ENCODE measurements at places on chromosomes 12 and 14. TPM values are rescaled to one million over a fixed set of nuclear protein-coding genes. Genes with fewer than 3 reads are reported as not detected.

The CLEC14A gene
- total RNA-seq = 28.8 TPM

The TSHR gene
- total RNA-seq = not detected

The LALBA gene
- not detected for total RNA-seq

DNA sequence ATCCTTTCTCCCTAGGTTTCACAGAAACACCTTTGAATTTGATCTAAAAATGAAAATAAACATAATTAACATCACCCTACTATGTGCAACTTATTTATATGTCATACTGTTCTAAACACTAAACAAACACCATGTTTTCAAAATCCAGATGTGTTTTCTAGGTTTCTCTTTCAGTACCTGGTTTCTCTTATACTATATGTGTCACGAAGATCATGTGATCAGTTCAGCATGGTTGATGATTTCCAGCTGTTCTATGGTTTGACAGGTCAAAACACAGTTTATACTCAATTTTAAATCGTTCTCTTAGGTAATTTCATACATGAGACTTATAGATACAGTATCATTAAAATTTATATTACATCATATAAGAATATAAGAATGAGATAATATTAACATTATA is 373.1 kb downstream of the SOX5 start:
- DNase-seq = no peak

The M6PR gene
- total RNA-seq = 88.2 TPM

DNA sequence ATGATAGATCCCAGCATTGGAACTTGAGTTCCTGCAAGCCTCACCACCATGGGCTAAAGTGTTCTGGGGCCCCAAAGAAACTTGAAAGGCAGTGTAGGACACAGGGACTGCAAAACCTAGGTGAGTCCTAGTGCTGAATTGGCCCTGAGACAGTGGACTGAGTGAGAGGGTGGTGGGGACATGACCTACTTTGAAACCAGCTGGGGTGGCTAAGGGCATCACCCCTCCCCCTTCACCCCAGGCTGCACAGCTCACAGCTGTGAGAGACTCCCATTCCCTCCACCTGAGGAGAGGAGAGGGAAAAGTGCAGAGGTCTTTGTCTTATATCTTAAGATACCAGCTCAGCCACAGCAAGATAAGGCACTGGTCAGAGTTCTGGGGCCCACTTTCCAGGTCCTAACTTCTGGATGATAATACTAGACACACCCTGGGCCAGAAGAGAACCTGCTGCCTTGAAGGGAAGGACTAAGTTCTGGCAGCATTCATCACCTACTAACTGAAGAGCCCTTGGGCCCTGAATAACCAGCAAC is 62.5 kb downstream of the MAPKAPK5 start:
- no peak for DNase-seq

- no peak for DNase-seq
These were observed 454.0 kb upstream of the TBX3 start for GRCh38 chr12:115137812-115138521.

DNA sequence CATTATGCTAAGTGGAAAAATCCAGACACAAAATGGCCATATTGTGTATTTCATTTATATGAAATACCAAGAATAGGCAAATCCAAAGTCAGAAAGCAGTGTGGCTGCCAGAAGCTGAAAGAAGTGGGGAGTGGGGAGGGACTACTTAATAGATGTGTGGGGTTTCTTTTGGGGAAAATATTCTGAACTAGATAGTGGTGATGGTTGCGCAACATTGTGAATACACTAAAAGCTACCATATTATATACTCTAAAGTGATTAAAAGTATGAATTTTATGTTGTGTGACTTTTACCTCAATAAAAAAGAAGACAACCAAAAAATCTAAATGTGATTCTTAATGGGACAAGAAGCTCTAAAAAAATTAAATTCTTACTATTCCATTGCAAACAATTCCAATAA is 272.6 kb downstream of the DAD1 start:
- DNase-seq = no peak
